ENCODE measurements at places on chromosomes 5 and 9.
A peak's percentile ranks its signal among the peaks of the same experiment; 100 is the strongest.

DNA sequence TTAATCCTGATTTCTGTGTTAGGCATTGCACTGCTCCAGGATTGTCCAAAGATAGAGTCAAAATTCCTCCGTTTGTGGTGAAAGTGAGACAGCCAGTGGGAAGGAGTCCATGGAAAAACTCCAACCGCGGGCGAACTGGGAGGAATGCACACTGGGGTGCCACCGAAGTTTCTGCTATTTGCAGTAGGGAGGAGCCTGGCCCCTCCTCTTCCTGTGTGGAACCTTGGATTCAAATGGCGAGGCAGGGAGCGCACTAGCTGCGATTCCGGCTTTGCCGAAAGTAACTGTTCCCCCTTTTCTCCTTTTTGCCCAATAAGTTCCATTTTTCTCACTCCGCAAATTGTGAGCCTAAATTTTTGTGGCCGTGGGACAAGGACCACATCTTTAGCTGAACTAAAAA lies 9.3 kb downstream of the BAAT start:
- no peak for DNase-seq

DNA sequence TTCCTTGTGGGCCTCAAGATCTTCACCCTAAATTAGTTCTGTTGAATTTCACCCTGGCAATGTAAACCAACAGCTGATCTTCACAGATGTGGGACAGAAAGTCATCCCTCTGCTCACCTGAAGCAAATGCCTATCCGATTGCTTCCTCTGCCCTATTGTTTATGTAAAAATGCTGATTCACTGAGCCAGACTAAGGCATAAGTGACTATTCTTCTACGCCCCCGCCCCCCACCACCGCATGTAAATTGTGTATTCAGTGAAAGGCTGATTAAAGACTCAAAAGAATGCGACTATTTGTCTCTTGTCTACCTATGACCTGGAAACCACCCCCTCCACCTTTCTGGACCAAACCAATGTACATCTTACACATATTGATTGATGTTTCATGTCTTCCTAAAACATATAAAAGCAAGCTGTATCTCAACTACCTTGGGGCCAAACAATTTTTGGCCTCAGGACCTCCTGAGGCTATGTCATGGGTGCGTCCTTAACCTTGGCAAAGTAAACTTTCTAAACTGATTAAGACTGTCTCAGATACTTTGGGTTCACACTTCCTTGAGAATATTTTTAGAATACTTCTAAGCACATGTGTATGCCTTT lies 129.7 kb upstream of the BOD1 start:
- DNase-seq = no peak

- DNase-seq = peak; percentile 81
Observed at GRCh38 chr9:135504262-135505243, 4.1 kb downstream of the MRPS2 start.

GRCh38 chr5:16095612-16096011 lies 84.0 kb downstream of the MARCHF11 start:
- no peak for DNase-seq

DNA sequence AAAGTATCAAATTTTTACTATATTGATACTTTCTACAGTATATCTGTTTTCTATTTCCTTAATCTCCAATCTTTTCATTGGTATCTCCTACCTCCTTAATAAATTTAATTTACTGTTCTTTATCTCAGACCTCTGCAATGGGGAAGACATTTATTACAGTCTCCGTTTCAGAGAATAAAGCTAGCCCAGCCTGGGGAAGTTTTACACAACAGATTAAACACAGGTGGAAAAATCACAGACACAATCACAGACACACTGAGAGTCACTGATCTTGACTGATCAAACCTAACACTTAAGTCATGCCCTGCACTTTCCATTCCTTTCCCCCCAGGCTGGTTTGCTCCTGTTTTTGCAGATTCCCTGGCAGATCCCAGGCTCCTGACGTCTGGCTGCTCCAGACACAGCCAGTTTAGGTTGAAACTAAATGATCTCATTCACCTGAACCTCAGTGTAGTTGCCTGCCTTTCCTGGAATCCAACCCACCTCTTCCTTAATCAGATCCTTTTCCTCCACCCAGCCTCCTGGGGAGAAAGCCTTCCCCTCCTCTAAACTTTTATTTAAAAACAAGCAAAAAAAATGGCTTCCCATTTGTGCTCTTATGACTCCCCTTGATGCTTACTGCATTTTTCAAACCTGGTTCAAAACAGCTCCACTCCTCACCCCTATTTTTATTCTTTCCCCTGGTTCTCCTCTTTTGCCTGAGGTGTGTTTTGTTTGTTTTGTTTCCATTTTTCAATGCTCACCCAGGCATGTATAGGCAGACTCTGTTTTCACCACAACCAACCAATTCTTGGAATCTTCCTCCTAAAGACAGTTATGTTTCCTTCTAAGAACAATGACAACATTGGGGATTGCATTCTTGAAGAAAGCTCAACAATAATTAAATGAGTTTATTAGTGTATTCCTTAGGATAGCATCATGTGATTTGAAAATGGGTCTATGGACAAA lies 29.5 kb upstream of the OSMR start:
- peak; percentile 44 for DNase-seq

DNA sequence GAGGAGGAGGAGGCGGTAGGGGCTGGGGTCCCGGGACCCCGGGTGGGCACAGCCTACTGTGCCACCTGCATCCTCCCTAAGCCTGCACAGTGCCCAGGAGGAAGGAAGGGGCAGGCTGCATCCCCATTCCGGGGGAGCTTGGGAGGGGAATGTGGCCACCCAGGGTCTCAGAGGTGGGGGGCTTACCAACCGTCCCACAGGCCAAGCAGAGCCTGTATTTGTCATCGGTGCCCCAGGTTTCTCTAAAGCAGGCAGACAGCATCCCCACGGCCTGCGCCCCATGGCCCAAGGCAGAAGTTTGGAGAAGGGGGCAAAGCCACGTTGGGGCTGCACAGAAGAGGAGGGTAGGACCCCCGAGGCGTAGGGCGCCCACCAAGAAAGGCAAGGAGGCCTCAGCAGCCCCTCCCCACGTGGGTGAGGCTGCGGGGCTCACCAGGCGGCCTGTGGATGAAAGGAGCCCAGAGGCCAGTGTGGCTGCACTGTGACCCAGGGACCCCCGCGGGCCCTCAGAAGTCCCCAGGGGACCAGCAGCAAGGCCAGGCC lies 507 bp upstream of the GPSM1 start:
- DNase-seq = no peak

DNA sequence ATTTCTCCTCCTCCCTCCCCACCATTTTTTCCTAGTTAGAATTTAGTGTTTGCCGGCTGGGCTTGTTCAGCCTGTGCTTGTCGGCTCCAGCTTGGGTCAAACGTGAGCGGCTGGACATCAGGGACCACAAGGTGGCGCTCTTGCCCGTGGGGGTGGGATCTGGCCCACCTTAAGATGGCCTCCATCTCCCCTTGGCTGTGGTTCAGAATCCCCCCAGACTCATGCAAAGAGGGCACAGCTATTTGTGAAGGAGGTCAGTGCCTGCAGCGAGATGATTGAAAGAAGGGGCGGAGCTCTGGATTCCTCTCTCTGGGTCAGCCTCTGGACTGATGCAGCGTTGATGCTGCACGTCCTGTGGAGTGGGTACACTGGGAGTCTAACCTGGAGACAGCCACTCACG lies 283.3 kb upstream of the TUT7 start:
- DNase-seq = peak; percentile 82

GRCh38 chr5:124929000-124929399 lies 182.6 kb upstream of the ZNF608 start:
- DNase-seq = no peak

DNA sequence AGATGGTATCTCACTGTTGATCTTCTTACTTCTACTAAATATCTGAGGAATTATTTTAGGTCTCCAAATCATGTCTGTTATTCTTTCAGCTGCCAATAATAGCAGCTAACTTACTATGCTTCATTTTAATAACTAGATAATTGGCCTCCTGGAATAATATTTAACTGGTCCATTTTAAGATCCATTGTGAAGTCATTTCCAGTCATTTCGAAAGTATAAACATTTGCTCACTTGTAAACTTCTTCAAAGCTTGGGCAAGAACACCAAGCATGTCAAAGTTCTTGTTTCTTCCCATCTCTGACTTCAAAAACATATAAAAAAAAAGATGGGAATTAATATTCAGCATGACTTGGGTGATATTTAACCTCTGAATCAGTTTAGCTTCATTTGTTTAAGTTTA lies 61.4 kb upstream of the MRPS30 start:
- no peak for DNase-seq

DNA sequence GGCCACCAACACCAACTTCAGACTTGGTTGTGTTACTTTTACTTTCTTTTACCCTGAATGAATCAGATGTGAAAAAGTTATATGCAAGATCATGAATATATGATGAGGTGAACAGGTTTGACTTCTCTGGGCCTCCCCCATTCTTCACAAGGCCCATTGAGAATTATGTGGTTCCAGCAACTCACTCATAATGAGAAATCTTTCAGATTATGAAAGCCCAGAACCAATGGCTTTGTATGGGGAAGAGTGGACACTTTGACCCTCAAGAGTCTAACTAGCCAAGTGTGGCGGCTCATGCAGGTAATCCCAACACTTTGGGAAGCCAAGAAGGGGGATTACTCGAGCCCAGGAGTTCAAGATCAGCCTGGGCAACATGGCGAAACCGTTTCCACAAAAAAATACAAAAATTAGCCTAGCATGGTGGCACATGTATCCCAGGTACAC lies 16.1 kb upstream of the LNPEP start:
- DNase-seq = no peak

- DNase-seq = peak; percentile 75
Observed at GRCh38 chr5:139392678-139393496, 2.0 kb downstream of the PROB1 start.

- no peak for DNase-seq
Observed at GRCh38 chr9:113166039-113166438, 15.2 kb downstream of the SLC31A2 start.

DNA sequence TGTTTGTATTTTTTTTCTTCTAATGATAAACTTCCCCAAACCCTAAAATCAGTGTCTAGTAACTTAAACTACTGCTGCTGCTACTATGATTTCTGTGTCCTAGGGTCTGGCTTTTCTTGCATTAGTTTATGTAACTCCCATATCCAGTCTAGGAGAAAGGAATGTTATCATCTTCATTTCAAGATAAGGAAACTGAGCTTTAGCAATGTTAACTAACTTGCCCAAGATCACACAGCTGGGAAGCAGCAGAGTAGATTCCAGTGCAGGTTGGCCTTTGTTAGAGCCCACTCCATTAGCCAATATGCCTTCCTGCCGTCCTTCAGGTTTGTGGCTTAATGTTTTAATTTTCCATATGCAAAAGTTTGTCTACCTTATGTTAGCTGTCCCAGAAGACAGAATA lies 10.4 kb downstream of the TMEM171 start:
- DNase-seq = no peak

- DNase-seq = no peak
Observed at GRCh38 chr9:112299514-112299913, 33.9 kb downstream of the PTBP3 start.

GRCh38 chr5:153496835-153497234 lies 6.4 kb downstream of the GRIA1 start:
- DNase-seq = no peak

DNA sequence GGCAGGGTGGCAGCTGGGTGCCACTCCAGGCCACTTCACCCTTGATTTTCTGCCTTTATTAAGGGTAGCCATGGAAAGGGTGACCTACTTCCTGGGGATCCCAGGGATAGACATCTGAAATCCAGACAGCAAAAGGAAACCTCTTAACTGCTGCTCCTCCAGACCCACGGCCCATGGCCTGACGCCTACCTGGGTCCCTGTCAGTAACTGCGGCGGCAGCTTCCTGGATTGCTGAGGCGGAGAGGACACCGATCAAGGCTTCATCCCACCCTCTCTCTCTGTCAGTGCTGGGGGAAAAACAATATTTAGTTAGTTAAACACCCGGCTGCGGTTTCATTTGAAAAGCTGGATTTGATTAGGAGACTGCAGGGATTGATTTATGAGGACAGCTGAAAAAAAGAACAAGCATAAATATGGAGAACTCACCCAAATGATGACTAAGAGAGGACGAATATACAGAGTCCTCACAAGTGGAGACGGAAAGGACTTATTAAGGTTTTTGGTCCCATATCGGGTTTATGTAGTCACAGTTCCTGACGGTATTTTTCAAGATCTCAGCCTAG lies 158.7 kb upstream of the KLF4 start:
- no peak for DNase-seq

DNA sequence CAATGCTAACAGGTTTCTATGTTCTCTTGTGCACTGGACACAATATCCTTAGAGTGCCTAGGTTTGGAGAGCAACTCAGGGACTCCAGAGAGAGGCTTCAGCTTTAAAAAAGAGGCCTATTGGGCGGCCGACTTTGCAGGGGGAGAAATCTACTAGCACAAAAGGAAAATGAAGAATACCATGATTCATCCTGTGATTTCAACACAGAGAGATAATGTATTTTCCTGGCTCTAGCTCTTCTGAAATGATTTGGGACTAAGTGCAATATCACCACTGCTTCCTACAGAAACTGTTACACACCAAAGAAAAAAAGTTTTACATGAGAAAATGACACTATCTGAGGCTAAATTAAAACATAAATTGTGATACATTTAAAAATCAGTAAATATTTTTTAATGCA lies 146.1 kb upstream of the TSLP start:
- DNase-seq = no peak

GRCh38 chr9:76004526-76004925 lies 114.1 kb downstream of the PCSK5 start:
- DNase-seq = no peak

DNA sequence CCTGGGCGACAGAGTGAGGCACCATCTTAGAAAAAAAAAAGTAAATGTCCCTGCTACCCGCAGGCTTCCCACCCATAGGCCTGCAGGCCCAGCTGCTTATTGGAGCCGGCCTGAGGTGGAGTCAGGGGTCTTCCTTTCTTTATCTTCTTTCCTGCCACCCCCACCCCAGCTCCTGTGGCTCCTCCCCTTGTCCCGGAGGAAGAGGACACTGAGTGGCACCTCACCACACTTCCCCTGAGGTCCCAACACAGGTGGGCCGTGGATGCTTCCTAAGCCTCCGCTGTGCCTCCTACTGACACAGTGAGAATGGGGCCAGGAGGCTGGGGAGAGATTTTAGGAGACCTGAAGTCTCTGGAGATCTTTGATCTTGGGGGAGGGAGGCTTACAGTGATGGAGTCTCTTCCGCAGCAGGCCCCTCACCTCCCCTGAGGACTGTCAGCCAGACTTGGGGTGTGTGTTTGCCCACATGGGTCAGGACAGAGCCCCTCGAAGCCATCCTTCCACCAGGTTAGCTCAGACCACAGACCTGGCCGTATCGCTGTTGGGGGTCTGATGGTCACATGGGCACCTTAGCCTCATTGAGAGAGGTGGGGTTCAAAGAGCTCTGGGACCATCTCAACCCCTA lies 135.4 kb upstream of the IER5L start:
- DNase-seq = peak; percentile 7

DNA sequence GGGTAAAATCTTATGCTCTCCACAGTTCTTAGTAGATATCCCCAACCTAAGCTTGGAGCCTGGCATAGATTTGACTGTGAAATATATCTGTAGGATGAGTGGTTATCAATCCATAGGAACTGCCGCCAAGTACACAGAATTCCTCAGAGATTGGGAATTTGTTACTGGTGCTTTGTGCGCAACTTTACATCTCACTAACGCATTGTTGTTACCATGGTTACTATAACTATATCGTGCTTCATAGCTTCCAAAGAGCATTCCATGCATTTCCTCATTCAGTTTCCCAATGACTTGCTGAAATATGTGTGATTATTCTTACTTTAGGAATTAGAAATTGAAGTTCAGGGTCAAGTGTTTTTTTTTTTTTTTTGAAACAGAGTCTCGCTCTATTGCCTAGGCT lies 9.5 kb upstream of the GGTA1 start:
- no peak for DNase-seq
